ENCODE measurements at places on chromosomes 12 and 14.

DNA sequence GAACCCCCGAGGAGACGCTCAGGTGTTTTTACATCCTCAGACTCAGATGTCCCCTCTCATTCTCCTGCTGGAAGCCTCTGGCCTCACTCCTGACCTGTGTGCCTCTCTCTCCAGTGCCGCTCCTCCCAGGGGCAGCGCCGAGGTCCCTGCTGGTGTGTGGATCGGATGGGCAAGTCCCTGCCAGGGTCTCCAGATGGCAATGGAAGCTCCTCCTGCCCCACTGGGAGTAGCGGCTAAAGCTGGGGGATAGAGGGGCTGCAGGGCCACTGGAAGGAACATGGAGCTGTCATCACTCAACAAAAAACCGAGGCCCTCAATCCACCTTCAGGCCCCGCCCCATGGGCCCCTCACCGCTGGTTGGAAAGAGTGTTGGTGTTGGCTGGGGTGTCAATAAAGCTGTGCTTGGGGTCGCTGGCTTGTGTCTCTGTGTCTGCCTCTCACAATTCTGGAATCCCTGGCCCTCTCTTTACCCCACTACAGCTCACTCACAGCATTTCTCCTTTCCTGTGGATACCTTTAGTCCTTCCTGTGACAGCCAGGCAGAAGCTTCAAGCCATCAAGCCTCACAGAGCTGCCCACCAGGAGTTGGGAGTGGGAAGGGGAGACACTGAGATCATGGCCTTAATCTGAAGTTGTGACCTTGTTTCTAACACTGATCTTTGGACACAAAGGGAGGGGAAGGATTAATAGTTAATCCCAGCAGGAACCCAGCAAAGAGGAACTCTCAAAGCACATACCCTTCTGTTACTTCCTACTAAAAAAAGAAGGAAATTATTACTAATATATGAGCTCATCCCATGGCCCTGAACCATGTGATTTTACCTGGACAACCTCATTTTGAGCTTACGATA lies 1.1 kb upstream of the SOAT2 start:
- no peak for DNase-seq

- DNase-seq: no peak
Observed at GRCh38 chr12:93247313-93247991, 130.3 kb upstream of the NUDT4 start.

GRCh38 chr14:105836730-105837129 lies 310.3 kb downstream of the TMEM121 start:
- no peak for DNase-seq

DNA sequence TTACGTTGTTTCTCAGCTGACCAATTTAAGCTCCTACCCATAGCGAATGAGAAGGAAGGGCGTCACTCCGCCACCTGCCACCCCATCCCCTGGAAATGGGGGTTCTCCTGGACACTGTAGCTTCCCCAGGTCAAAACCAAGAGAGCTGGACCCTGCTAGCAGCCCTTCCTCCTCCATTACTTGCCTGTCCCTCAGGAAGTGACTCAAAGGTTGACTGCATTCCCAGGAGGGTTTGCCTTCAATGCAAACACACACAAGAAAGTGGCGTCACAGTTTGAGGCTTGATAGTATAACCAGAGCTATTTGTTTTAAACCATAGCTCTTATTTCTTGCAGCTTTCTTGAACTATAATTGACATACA lies 79.1 kb downstream of the KCNK13 start:
- DNase-seq: no peak

GRCh38 chr12:49547090-49547690 lies 8.4 kb downstream of the KCNH3 start:
- no peak for DNase-seq

- no peak for DNase-seq
Observed at GRCh38 chr14:60926002-60926401, 54.9 kb downstream of the TRMT5 start.

GRCh38 chr14:55411426-55412389 lies at the start of gene ATG14:
Gene ATG14, minus strand, starts transcription at chr14:55411830. Its CDS starts 8 bp downstream, at chr14:55411822.
- DNase-seq: peak; percentile 39

GRCh38 chr12:40566271-40566670 lies 126.0 kb upstream of the CNTN1 start:
- DNase-seq: no peak

DNA sequence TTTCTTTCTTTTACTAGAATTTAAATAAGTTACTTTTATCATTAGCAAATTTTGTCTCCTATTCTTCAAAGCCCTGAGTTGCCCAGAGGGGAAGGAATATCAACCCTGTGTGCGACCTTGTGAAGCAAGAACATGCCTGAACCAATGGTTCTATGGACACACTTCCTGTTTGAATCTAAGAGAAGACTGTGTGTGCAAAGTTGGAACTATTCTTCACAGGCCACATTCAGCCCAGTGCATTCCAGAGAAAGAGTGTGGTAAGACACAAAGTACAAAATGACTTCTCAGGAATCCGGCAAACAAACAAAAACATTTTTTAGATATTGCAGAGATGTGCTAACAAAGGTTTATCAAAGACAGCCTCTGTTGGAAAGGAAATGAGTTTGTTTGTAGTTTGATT lies 90.8 kb upstream of the PTPRQ start:
- no peak for DNase-seq

GRCh38 chr12:57131896-57132744 lies 3.8 kb downstream of the LRP1 start:
- no peak for DNase-seq

- DNase-seq: no peak
Observed at GRCh38 chr12:2618291-2618995, 176.3 kb upstream of the FKBP4 start.

DNA sequence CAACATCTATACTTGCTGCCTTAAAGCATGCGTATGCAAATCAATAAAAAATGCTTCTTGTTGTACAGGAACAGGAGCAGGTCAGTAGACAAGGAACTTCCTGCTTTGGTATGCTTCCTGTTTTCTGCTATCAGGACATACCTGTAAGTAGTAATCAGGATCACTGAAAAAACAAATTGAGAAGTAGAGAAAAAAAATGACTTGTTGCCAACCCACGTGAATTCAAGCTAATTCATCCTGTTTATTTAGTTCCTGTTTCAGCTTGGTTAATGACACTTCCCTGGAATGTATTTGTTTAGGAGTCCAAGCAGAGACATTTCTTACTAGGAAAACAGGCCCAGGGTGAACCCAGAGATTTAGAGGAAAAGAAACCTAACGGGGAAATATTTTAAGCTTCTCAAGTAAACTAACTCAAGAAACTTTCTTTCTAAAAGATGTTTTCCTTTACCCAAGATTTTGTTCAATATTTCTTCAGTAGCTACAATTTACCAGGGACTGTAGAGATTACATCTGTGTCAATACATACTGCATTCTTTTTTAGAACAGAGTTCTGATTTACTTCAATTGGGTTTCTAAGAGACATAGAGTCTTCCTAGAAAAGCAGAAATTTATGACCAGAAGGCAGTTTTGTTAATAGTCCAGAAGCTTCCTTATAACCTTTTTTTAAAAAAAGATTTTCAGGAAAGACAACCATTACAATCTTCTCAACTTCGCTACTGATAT lies 124.2 kb downstream of the PAWR start:
- DNase-seq: no peak

DNA sequence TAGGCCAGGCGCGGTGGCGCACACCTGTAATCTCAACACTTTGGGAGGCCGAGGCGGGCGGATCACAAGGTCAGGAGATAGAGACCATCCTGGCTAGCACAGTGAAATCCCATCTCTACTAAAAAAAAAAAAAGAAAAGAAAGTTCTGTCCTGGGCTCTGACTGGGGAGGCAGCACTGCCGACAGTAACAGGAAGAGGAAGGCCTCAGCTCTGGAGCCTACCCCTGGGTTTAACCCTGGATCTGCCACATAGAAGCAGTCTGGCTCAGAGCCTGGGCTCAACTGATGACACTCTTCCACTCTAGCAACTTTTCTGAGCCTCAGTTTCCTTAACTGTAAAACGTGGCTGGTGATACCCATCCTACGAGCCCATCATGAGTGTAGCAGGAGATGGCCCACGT lies 60.5 kb downstream of the ACTN1 start:
- no peak for DNase-seq

DNA sequence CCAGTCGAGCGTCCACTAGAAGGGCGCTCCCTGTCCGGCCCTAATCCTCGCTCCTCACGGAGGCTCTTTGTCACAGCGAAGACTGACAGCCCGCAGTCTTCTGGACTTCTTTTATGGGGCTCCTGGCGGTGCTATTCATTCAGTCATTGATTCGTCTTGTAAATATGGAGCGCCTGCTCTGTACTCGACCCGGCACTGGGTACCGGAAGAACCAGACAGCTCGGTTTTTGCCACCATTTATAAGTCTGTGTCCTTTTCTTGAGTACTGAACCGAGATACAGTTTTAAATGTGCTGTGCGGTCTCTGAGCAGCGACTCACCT lies 570 bp downstream of the DMAC2L start:
- DNase-seq: no peak

DNA sequence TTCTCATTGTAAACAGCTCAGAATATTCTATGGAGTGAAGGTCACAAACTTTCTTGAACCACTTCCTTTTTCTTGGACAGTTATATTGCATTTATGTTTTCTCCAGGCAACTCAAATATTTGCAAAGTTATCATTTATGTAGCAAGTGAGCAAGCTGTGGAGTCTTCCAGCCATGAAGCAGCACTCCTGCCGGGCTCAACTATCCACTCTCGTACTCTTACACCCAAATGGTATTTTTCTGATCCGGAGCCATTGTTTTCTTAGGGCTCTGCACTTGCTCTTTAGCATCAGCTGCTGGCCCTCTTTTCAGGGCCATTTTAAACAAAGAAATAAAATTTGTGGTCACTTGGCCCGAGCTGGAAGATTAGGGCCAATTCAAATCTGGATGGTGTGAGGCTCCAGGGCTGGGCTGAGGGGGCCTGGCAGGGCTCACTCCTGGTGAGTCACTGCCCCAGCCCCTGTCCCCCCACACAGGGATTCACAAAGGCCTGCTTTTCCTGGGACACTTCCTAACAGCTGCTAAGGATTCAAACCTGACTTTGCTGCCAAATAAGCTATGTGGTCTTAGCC lies 19.7 kb downstream of the SYNE3 start:
- DNase-seq: no peak

DNA sequence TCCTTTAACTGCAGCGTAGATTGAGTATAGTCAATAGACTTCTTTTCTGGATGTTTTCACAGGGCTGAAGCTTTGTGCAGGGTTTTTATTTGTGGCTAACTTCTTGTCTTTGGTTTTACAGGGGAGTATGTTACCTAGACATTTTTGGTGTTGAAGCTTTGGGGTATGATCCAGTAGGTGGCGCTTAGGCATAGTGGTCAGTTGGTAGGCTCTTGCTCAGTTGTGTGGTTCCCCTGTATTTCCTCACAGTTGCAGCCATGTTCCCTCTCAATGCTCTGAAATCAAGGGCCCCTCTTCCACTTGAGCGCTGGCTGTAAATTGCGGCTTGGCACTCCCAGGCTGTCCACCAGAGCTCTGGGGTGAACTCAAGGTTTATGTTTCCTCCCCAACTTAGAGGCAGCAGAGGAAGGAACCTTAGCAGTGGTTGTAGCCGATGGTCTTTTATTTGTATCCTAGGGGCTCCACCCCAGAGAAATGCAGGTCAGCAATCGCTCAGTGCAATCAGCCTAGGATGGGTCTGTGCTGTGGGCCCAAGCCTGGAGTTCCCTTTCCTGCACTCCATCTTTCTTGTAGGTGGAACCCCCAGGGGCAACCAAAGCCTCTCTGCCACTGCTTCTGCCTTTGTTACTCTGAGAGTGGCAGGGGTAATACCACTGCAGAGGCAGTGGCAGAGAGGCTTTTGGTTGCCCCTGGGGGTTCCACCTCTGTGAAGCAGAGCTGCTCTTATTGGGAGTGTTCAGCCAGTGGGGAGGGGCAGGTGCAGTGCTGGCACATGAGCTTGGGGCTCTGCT lies 55.1 kb downstream of the CMAS start:
- no peak for DNase-seq

- DNase-seq: no peak
Observed at GRCh38 chr14:103109535-103110441, 13.5 kb upstream of the TNFAIP2 start.

DNA sequence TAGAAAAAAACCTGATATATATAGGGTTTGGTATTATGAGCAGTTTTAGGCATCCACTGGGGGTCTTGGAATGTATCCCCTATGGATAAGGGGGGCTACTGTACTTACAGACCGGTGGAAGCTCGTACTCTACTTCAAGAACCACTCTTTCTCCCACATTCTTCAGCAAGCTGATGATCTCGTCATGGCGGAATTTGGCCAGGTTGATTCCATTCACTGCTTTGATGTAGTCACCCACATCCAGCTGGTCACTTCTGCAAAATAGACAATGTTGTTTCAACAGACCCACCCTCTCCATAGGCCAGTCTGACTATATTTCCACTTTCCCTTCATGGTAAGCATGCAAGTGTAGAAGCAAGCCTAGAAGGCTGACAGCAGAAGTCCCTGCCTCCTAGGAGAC lies 139.9 kb downstream of the GRIP1 start:
- DNase-seq: no peak

DNA sequence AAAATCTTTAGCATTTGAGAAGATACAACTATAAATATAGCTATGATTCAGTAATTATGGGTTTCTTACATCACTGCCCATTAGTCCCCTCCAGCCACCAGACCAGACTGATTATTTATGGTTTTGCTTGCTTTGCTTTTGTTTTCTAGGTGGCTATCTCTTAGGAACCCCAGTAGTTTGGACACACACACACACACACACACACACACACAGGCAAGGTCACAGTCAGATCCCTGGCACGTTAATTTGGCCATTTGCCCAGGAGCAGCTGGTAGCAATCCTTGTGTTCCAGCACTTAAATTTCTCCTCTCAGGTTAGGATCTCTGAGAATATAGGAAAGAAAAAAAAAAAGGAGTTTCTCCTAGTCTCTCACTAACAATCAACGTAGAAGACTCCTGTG lies 90.2 kb upstream of the RESF1 start:
- no peak for DNase-seq

DNA sequence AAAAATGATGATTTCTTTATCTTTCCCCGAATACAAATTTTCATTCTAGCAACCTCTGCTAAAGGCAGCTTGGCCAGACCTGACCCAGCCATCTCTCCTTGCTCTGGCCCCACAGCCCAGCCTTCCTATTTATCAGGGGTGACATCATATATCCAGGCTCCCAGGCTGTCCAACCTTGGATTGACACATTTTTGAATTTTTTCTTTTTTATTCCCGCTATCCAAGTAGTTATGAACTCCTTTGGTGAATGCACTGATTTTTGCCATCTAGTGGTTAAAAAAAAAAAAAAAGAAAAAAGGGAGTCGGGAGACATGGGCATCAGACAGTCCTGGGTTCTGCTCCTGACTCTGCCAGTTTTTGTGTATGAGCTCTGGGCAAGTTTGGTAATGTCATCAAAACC lies 120.5 kb downstream of the PTPN11 start:
- DNase-seq: no peak

- DNase-seq: no peak
Observed at GRCh38 chr12:89472508-89472907, 52.1 kb downstream of the GALNT4 start.

- no peak for DNase-seq
Observed at GRCh38 chr12:70664465-70664881, 27.2 kb upstream of the PTPRB start.

GRCh38 chr14:76736514-76736913 lies 24.8 kb upstream of the VASH1 start:
- no peak for DNase-seq

DNA sequence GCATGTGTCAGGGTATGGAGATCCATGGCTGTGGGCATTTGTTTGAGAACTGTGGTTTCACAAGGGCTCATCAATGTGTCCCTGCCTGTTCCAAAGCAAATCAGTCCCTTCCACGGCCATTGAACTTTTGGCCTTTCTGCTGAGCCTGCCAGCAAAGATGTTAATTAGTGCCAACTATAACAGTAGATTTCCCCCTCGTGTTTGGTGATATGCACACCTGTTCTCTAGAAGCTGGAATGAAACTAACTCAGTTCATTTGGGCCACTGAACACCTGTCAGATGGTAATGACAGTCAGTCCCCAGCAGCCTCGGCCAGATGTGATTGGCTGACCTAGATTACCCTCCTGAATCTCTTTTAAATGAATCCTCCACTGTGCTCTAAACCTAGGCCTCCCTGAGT lies 43.2 kb downstream of the IRAK3 start:
- DNase-seq: no peak
